ENCODE measurements at places on chromosomes 4 and X. TPM values are rescaled to one million over a fixed set of nuclear protein-coding genes. Genes with fewer than 3 reads are reported as not detected.

COX18 gene
- 14.9 TPM for total RNA-seq

FGFR3 gene
- total RNA-seq = 168 TPM

ZAR1 gene
- not detected for total RNA-seq

USP17L24 gene
- total RNA-seq = not detected

CFP gene
- 7.4 TPM for total RNA-seq

GRCh38 chr4:15413623-15414019, 14.2 kb upstream of the C1QTNF7 start:
- DNase-seq = no peak

GRCh38 chrX:71666240-71667223, 814 bp upstream of the LOC101059915 start:
- no peak for DNase-seq

DNA sequence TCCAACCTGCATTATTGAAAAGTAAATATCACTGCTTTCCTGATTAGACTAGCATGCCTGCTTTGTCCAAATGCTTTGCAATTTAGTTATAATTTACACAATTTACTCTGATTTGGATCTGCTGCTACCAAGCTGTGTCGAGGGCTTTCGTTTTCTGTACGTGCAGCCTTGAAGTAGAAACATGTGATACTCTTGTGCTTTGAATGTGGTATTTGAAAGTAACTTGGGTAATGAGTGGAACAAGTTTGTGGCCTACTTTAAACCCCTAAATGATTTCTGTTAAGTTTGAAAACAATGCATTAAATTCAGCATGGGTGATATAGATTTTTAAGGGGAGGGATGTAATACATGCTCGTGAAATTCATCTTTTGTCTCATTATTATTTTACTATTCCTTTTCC, 240.7 kb downstream of the IQCM start:
- DNase-seq = no peak

GRCh38 chr4:120052856-120053255, 13.8 kb downstream of the MAD2L1 start:
- peak; percentile 49 for DNase-seq

GRCh38 chr4:38071801-38072431, 111.7 kb downstream of the PTTG2 start:
- DNase-seq = no peak

- no peak for DNase-seq
Observed at GRCh38 chr4:53734584-53735353, 143.5 kb upstream of the LNX1 start.

- no peak for DNase-seq
Observed at GRCh38 chr4:39616651-39617050, 22.0 kb downstream of the SMIM14 start.

- DNase-seq = no peak
Observed at GRCh38 chr4:45883421-45883820, 240.4 kb downstream of the GABRG1 start.

- DNase-seq = no peak
Observed at GRCh38 chr4:136599890-136600289, 932.4 kb downstream of the PCDH18 start.

DNA sequence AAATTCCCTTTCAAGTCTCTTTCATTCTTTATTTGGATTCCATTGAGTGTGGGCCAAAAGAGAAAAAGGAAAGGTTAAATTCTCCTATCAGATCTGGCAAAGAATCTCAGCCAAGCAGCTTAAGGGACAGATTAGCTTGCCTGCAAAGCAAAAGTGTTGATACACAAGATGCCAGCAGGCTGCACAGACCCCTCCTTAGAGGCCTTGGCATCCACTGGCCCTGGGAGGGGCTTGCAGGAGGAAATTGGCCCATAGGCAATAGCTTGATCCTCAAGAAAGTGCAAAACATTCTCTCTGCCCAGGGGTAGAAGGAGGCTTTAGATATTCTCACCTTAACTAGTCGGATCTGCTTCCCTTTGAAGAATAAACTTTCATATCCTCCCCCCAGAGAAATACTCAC, 300.4 kb upstream of the CPEB2 start:
- DNase-seq = no peak

GRCh38 chr4:57136281-57136680, 26.1 kb upstream of the IGFBP7 start:
- DNase-seq = no peak

DNA sequence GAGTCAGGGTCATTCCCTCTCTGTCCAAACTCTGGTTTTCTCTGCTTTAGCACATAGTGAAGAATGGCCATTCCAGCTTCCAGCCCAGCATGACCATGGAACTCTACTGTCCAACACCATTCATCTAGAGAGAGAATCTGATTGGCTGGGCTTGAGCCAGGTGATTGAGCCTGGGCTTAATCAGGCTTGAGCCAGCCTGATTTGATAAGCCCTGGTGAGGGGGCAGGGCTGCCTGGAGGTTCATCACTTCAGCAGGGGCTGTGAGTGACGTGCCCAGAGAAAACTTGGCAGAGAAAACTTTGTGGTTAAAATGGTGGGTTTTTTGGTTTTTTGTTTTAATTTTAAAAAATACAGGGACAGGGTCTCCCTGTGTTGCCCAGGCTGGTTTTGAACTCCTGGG, 62.5 kb downstream of the KIAA0232 start:
- no peak for DNase-seq

DNA sequence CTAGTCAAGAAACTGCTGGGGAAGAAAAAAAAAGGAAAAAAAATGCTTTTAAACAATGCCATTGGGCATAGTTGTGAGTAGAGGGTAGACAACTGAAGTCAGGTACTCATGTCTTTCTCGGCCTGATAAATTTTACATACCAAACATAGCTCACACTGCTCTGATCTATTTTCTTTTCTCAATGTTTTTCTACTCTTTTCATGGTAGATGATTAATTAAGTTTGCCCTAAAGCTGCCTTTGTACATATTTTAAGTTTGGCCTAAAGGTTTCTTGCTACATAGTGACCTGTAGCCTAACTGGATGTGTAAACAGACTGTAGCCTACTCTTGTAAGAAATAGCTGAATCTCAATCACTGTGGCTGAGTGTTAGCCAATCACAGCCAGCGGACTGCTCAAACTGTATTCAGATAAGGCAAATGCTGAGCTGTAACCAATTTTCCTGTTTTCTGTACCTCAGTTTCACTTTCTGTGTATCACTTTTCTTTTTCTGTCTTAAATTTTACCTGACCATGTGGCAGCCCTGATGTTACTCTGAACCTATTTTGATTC, 121.0 kb downstream of the PCDH10 start:
- no peak for DNase-seq

- DNase-seq = no peak
Observed at GRCh38 chrX:132909643-132910042, 48.8 kb downstream of the HS6ST2 start.

DNA sequence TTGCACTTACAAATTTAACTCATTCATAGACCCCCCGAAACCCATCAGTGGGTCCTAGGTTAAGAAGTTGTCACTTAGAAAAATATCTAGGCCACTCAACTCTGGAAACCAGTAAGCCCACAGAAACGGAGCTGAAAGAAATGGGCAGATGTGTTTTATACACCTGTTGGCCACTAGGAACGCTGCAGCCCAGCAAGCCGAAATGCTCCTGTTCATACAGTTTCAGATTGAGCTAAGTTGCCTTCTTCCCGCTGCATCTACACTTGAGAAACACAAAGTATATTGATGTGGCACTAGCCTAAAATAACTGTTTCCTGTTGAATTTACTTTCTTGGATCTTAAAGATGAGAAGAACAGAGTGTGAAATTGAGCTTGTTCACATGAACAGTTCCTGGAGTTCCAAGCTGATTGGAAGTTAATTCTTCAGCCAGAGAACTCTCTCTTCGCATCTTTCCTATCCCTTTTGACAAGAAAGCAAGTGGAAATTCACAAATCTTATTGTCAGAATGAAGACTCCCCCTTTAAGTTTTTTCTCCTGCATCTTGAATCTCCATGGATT, 174.1 kb downstream of the RBMX2 start:
- DNase-seq = no peak
